Muscle of back (tissue), 13 donors: ENCODE measurements at places on chromosomes 7 and 10. TPM values are rescaled to one million over a fixed set of nuclear protein-coding genes. Genes with fewer than 3 reads are reported as not detected.

The PILRA gene
- polyA plus RNA-seq = 2.7 TPM

The LBX1 gene
- 9.5 TPM for polyA plus RNA-seq

The CNPY1 gene
- 0.72 TPM for polyA plus RNA-seq

The METTL27 gene
- 0.84 TPM for polyA plus RNA-seq

The EN2 gene
- 1.3 TPM for polyA plus RNA-seq

The PLCE1 gene
- polyA plus RNA-seq = 40.6 TPM

The PAPOLB gene
- 0.04 TPM for polyA plus RNA-seq

The UNC5B gene
- 8.4 TPM for polyA plus RNA-seq

The CH25H gene
- polyA plus RNA-seq = 1.1 TPM

The PITX3 gene
- polyA plus RNA-seq = 13.5 TPM

The CASP7 gene
- 14.6 TPM for polyA plus RNA-seq

The BMPR1A gene
- polyA plus RNA-seq = 55.1 TPM

The CPA5 gene
- polyA plus RNA-seq = 1.8 TPM

The GET4 gene
- 36.2 TPM for polyA plus RNA-seq

The EPO gene
- not detected for polyA plus RNA-seq

The GBX1 gene
- polyA plus RNA-seq = 0.82 TPM

The ZNF365 gene
- 0.14 TPM for polyA plus RNA-seq

The VIPR2 gene
- polyA plus RNA-seq = 8.4 TPM

The CPA4 gene
- polyA plus RNA-seq = 1.9 TPM

The GPR85 gene
- 2.1 TPM for polyA plus RNA-seq

The USP6NL gene
- polyA plus RNA-seq = 9.5 TPM
